ENCODE measurements at places on chromosomes 7 and 10.

DNA sequence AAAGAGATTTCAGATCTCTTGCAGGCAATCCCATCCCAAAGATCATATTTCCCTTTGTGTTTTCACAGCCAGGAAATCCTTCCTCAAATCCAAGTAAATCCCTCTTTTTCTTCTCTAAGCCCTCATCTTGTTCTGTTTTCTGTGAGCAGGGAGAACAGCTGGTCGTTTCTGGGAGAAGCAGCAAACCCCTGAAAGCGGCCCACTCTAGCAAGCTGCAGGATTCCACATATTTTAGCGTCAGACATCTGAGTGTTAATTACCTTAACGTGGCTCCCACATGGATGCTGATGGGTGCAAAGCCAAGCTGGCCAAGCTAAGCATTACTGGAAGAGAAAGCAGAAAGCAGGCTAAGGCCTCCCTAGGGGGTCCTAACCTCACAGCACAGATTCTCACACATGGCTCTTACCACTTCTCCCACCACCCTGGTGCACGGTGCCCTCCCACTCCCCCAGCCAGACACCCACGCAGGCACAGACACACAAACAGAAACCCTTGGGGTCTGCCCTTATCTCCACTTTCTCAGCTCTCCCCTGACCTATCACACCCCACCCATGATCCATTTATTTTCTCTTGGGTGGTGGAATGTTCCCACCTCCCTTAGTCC is 551.0 kb upstream of the AUTS2 start:
- peak; percentile 46 for DNase-seq

DNA sequence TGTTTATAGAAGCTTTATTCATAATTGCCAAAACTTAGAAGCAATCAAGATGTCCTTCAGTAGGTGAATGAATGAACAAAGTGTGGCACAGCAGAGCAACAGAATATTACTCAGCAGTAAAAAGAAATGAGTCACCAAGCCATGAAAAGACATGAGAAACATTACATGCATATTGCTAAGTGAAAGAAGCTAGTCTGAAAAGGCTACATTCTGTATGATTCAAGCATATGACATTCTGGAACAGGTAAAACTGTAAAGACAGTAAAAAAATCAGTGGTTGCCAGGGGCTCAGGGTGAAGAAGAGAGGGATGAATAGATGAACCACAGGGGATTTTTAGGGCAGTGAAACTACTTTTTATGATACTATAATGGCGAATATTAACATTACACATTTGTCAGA is 80.9 kb upstream of the APBB1IP start:
- DNase-seq, result no peak

DNA sequence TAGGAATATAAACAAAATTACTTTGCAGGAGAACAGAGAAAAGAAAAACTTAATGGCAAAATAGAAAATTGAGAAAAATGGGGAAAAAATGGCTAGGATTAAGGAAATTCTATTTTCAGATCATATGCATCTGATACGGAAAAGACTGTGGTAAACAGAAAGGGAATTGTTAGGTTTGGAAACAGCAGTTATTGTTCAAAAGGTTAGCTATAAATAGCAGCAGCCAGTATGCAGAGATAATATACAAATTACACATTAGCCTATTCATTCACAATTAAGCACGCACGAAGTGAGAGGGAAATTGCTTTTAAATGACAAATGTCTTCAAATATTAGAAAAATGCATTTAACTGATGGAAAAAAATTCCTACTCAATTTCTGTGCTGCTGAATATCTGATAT is 224.1 kb upstream of the FAM3C start:
- DNase-seq, result no peak

DNA sequence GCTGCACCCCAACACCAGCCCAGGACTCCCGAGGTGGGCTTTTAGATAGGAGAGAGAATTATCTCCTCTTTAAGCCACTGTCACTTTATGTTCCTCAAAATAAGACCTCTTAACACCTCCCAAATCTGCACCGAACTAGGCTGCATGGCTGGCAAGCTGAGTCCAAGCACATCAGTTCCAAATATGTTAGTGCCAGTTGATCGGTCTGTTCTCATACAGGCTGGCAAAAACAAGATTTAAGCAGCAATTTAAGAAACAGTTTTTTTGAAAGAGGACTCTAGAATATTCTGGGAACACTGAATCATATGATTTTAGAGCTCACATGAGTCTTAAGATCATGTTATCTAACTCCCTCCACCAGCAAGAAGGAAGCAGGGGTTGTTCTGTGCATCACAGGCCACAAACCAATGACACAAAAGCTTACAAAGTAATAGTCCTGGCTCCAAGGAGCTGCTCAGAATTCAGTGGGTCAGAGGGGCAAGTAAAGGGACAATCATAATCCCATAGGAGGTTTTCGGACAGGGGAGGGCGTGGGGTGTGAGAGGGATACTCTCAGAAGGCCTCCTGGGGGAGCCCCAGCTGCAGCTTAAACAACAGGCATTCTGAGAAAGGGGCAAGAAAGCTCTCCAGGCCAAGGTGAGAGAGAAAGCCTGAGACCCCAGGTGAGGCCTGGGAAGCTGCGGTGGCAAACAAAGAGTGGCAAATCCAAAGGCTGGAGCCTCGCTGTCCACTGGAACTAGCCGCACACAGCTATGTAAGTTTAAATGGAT is 7.1 kb downstream of the COBL start:
- peak; percentile 29 for DNase-seq

GRCh38 chr7:55533050-55533728 is 39.1 kb downstream of the VOPP1 start:
- DNase-seq, result peak; percentile 53

- DNase-seq, result no peak
Measured at GRCh38 chr10:34809796-34810195, 5.3 kb downstream of the PARD3 start.

DNA sequence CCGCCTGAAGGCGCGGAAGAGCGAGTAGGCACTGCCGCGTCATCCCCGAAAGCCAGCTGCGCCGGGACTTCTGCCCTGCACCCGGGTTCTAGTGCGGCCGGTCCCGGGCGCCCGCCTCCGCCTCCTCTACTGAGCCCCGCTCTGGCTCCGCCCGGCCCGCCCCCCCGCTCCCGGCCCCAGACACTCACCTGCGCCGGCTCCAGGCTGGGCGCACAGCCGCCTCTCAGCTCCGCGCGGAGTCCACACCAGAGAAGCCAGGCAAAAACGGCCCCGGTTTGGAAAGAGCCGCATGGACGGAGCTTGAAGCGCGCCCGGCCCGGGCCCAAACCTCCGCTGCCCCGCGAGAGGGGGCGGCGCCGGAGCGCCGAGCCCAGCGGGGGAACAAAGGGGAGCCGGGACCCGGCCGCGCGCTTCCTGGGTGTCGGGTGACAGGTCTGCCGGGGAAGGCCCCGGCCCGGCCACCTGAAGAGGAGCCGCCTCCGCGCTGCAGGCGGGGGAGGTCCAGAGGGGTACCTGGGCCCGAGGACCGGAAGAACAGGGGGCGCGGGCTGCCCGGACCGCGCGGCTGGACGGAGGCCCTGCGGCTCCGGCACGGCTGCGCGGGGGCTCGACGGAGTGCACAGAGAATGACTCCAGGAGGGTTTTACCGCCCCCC is 168.2 kb downstream of the NRF1 start:
- peak; percentile 26 for DNase-seq

DNA sequence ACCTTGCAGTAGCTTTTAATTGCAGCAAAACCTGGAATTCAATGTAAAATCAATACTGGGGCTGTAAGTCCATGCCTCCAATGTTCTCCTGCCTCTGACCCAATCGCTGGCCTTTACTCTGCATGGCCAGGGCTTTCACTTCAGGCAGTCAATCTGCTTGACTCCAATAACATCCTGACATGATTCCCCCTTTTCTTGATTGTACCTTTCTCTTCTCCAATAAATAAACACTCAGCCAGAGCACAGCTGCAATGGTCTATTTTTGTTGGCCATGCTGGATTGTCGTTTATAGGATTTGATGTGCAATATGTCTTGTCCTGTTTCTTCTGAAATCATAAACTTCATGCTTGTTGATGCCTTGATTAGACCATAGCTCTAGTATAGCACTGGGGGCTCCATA is 97.8 kb upstream of the COL1A2 start:
- DNase-seq, result no peak

DNA sequence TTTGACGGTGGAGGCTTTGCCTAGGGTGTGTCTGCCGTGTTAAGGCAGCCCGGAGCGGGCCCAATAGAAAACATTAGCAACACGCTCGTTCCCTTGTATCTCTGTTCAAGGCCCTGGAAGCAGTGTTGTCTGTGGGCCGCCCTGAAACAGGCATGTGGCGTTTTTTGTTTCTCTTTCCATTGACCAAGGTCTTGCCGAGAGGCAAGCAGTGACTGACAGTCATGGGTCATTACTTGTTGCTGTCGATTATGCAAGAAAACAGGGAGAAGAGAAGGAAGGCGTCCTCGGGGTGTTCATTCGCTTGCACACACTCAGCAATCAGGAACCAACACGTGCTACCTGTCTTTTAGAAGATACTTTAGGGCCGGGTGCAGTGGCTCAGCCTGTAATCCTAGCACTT is 92.5 kb downstream of the EZH2 start:
- no peak for DNase-seq

GRCh38 chr7:154598864-154599263 is 404.1 kb downstream of the PAXIP1 start:
- DNase-seq, result no peak

DNA sequence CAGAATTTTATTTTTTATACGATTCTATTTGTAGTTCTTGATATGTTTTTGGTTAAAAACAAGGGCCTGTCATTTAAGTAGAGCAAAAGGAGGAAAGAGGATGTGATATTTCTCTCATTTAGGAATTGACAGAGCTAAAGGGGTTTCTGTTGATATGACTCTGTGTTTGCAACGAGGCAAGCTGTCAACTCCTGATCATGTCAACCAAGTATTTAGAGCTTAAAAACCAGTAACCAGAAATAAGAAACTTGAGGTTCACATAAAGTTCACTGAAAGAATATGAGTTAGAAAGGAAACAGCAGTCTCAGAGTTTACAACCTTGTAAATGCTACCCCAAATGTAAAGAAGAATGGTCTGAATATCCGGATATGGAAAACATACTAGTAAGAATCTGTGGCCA is 434.2 kb downstream of the PARD3 start:
- DNase-seq, result no peak

DNA sequence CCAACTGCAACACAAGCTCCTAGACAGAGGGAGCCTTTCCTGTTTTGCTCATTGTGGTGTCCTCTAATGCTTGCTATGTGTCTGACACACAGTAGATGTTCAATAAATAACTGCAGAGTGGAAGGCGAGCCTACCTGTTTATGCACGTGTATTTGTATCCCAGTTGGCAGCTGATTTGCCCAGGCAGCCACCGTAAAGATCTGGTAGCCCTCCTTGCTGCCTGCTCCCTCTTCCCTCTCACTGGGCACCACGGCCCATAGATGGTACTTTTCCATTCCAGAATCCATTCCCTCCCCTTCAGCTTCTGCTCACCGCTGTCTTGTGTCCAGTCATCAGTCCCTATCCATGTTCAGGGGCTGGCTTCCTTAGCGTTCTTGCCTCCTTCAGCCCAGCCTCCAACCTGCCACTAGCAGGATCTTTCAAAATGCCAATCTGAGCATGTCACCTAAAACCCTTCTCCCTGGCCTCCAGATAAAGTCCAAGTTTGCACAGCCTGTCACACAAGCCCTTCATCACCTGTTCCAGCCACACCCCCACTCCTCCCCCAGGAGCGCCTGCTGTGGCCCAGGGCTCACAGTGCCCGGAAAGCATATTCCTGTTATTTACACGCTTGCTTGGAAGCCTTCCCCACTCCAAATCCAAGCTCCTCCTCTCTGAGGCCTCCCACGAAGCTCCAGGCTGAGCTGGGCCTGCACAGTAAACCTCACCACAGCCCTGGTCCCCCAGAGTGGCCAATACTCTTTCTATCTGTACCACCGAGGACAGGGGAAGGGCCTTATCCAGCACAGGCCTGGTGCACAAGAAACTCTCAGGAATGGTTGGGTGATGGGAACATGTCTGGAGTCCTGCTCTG is 21.0 kb downstream of the ZCCHC24 start:
- no peak for DNase-seq

DNA sequence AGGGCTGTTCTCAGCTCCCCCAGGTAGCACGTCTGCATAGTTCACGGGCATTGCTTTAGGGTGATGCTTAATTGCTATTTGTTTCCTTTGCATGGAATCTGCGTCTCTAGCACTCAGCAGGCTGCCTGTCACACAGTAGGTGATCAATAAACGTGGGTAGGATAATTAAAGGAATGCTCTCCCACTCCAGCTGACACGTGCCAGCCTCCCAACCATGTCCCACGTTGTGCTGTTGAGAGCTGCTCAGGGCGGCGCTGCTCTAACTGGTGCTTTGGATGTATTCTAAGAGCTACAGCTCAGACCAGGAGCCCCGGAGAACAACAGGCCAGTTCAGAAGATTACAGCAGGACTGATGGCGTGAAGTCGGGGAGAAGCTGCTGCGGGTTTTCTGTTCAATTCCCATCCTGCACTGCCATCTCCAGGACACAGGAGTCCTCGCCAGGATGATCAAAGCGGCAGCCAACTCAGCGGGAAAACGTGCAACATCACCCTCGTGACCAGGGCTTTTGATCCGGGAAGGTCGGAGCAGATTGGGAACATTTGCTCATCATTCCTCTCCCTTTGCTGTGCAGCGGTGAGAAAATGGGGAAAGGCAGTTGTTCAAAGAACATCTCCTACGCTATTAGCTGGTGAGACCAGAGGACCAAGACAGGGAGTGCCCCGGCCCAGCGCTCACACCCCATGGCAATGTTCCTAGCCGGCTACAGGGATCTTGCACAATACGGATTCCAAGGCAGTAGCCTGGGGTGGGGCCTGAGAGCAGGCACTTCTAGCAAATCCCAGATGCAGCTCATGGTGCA is 50.5 kb upstream of the FOXK1 start:
- DNase-seq, result peak; percentile 93

DNA sequence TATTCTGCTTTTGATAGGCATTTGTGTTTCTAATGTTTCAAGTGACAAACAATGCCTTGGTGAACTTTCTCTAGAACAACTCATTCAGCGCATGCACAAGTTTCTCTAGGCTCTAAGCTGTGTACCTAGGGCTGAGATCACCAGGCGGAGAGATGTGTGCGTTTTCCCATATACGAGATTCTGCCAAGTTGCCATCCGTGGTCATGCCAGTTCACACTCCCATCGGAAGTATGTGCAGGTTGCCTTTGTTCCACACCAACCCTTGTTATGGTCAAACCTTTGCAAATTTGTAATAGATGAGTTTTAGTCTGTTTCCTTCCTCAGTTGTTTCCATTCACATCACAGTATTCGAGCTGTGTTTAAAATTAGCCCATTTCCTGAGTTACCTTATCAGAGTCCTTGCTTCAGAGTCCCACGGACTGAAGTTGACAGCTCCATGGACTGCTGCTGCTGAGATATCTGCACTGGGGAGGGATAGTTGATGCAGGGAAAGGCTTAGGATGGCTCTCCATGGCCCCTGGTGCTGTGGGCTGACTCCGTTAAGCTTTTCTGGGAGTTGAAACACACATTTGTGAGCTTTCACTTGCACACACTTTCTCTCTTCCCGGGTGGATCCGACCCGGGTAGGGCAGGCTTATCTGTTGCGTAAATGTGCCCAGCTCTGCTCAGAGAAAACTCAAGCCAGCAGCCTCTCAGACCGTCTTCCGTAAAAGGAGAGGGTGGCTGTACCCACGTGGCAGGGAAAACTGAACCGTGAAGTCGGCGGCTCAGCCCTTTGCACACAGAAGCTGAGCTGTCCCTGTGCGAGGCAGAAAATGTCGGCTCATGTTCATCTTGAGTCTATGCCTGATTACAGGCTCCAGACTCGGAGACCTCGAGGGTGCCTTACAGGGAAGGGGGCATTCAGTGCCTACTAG is 49.4 kb downstream of the HK1 start:
- DNase-seq, result no peak

GRCh38 chr7:150751702-150752101 is 14.5 kb downstream of the GIMAP5 start:
- DNase-seq, result no peak

- no peak for DNase-seq
Measured at GRCh38 chr10:69668721-69669120, 38.7 kb downstream of the FAM241B start.

Data from NCI-H2171 treated with DMSO at 0.1 percent for 48 hours (cell line).